Gastrocnemius medialis (tissue), 4 donors: ENCODE measurements at places on chromosomes 4 and X. TPM values are rescaled to one million over a fixed set of nuclear protein-coding genes. Genes with fewer than 3 reads are reported as not detected.
A peak's percentile ranks its signal among the peaks of the same experiment; 100 is the strongest.

DNA sequence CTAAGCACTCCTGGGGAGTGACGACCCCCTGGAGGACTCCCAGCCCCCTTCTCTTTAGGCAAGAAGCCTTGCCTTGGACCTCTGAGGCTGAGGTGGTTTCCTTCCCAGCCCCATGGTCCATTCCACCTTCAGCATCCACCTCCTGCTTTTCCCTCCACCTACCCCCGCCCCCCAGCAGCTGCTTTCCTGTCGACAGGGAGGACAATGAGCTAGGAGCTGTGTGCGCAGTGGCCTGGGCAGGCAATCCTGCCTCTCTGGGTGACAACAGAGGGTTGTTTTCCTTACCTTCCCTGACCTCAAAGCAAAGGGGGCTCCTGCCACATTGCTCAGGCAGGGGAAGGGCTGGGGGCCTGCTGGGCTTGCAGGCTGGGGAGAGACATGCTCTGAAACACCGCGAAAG, 123.5 kb downstream of the BCOR start:
- no peaks in the 10 kb centered on the region for H3K27me3 ChIP-seq
- no peak overlapping the region for H3K27ac ChIP-seq
- no peak overlapping the region for H3K4me3 ChIP-seq
- H3K4me1 ChIP-seq = no peaks in the 10 kb centered on the region
- DNase-seq = no peak

DNA sequence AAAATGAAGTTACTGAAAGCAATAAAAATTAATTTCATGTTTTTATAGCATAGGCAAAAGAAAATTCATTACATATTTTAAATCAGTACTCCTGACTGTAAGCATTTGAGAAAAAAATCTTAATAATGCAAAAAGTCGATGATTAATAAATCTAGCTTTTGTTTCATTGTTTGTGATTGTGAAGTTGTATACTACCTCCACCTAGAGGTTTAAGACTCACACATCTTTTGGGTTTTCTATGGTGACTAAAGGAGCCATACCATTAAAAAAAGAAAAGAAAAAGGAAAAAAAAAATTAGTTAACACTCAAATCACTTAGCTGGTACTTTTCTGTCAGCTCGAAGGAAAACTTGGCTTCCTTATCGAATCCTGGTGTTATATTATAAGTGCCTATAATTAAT, 2.0 kb downstream of the GABRA2 start:
- DNase-seq = no peak
- peaks cover 7% of the 10 kb centered on the region for H3K4me1 ChIP-seq
- no peak overlapping the region for H3K4me3 ChIP-seq
- no peak overlapping the region for H3K27ac ChIP-seq

DNA sequence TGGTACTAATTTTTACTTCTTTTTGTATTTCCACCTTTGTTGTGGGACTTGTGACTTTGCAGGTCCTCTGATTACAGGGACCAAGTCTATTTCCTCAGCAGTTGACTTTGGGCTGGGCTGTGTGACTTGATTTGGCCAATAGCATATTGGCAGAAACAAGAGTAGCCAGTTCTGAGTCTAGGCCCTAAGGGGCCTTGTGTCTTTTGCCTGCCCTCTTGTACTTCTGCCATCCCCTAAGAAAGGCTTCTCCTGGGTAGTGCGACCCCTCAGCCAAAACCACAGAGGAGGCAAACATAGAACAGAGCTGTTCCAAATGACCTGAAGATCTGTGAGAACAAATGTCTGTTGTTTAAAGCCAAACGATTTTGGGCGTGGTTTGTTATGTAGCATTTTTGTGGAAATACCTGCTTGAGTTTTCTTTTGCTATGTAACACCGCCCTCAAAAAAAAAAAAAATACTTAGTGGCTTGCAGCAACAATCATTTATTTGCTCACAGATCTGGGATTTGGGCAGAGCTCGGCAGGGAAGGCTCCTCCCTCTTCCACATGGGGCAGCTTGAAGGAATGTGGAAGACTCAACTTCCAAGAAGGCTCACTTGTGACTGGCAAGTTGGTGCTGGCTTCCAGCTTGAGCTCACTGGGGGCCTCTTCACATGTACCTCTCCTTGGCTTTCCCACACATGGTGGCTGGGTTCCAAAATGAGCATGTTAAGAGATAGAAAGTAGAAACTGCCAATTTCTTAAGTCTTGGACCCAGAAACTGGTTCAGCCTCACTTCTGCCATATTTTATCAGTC, 423.0 kb upstream of the CNKSR2 start:
- no peak overlapping the region for H3K4me3 ChIP-seq
- H3K4me1 ChIP-seq = no peaks in the 10 kb centered on the region
- H3K27me3 ChIP-seq = no peaks in the 10 kb centered on the region
- H3K36me3 ChIP-seq = no peaks in the 10 kb centered on the region
- DNase-seq = no peak
- H3K27ac ChIP-seq = no peak overlapping the region

DNA sequence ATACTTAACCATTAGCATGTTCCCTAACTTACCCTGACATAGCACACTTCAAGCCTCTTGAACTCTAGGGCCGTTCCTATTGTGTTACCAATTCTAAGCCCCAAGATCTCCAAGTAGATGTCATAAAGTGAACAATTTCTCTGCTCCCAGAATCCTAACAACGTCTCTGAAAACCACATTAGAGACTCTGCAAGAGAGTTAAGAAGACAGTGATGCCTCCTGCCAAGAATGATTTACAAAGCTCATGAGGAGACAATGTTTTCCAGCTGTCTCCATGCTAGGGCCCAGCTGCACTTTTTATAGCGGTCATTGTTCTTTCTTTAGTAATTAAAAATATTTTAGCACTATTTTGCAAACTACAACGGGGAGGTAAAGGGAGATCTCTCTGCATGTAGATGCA, 358.4 kb downstream of the PPP3CA start:
- no peak overlapping the region for H3K27ac ChIP-seq
- no peak overlapping the region for H3K4me3 ChIP-seq
- DNase-seq = no peak
- no peaks in the 10 kb centered on the region for H3K36me3 ChIP-seq
- H3K27me3 ChIP-seq = no peaks in the 10 kb centered on the region

- DNase-seq = no peak
- H3K4me1 ChIP-seq = no peaks in the 10 kb centered on the region
- no peaks in the 10 kb centered on the region for H3K27me3 ChIP-seq
- H3K36me3 ChIP-seq = no peaks in the 10 kb centered on the region
Measured at GRCh38 chr4:40575846-40576245, 53.8 kb downstream of the RBM47 start.

DNA sequence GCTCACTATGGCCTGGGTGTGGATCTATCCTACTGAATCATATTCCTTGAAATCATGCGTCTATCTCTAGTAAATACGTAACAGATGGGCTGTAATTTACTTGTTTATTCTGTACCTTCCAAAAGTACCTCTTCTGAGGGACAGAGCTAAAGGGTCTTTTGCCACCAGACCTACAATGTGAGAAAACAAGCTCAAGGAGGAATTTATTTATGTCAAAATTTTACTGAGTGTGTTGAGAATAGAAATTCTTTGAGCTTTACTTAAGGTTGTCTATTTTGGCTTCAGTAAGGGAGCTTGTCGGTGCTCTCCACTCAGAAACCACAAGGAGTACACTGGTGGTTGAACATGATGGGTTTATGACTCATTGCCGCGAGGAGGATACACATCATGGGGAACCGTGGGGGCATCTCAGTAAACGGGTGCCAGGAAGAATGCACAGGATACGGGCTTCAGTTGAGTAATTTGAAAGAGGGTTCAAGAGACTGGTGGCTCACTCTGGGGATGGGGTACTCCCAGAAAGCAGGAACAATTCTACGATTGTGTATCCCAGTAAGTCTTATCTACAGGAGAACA, 3.0 kb downstream of the ANK2 start:
- peaks cover 13% of the 10 kb centered on the region for H3K4me1 ChIP-seq
- H3K36me3 ChIP-seq = no peaks in the 10 kb centered on the region
- no peaks in the 10 kb centered on the region for H3K27me3 ChIP-seq
- H3K27ac ChIP-seq = no peak overlapping the region
- H3K4me3 ChIP-seq = no peak overlapping the region

DNA sequence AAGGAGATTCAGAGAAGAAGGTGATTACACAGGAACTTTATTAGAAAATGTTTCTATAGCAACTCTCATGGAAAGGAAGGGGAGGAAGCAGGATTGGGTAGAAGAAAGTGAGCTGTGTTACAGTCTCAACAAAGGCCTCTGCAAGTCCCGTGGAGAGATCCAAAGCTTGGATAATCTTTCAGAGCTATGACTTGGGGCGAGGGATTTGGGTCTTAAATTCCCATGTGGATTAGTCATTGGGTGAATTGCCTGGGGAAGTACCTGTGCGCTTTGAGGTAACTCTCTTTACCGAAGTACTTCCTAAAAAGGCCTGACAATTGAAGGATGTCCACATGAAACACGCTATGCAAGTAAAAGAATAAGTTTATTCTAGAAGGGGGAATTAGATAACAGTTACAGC, 133.8 kb upstream of the ANKRD50 start:
- DNase-seq = no peak
- no peaks in the 10 kb centered on the region for H3K27me3 ChIP-seq
- no peaks in the 10 kb centered on the region for H3K36me3 ChIP-seq
- H3K4me1 ChIP-seq = no peaks in the 10 kb centered on the region

DNA sequence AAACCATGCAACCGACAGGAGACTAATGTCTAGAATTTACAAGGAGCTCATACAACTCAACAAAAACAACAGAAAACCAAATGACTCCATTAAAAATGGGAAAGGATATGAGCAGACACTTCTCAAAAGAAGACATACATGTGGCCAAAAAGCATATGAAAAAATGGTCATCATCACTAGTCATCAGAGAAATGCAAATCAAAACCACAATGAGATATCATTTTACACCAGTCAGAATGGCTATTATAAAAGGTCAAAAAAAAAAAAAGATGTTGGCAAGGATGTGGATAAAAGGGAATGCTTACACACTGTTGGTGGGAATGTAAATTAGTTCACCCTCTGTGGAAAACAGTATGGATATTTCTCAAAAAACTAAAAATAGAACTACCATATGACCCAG, 50.5 kb upstream of the CHRDL1 start:
- no peaks in the 10 kb centered on the region for H3K36me3 ChIP-seq
- DNase-seq = no peak
- H3K4me3 ChIP-seq = no peak overlapping the region
- no peak overlapping the region for H3K27ac ChIP-seq
- no peaks in the 10 kb centered on the region for H3K4me1 ChIP-seq

GRCh38 chr4:13921805-13922204, 294.3 kb upstream of the BOD1L1 start:
- H3K36me3 ChIP-seq = no peaks in the 10 kb centered on the region
- H3K4me1 ChIP-seq = no peaks in the 10 kb centered on the region
- no peak for DNase-seq
- H3K4me3 ChIP-seq = no peak overlapping the region
- H3K27ac ChIP-seq = no peak overlapping the region

GRCh38 chr4:1050486-1051213, 39.2 kb downstream of the FGFRL1 start:
- no peak overlapping the region for H3K4me3 ChIP-seq
- H3K27me3 ChIP-seq = peaks cover 76% of the 10 kb centered on the region
- no peak overlapping the region for H3K27ac ChIP-seq
- no peak for DNase-seq
- no peaks in the 10 kb centered on the region for H3K36me3 ChIP-seq

- no peaks in the 10 kb centered on the region for H3K4me1 ChIP-seq
- peak overlapping the region; percentile 31 for H3K4me3 ChIP-seq
- no peaks in the 10 kb centered on the region for H3K36me3 ChIP-seq
- H3K27me3 ChIP-seq = peaks cover 7% of the 10 kb centered on the region
- no peak for DNase-seq
Measured at GRCh38 chrX:53049127-53049517, 533 bp downstream of the GPR173 start.

DNA sequence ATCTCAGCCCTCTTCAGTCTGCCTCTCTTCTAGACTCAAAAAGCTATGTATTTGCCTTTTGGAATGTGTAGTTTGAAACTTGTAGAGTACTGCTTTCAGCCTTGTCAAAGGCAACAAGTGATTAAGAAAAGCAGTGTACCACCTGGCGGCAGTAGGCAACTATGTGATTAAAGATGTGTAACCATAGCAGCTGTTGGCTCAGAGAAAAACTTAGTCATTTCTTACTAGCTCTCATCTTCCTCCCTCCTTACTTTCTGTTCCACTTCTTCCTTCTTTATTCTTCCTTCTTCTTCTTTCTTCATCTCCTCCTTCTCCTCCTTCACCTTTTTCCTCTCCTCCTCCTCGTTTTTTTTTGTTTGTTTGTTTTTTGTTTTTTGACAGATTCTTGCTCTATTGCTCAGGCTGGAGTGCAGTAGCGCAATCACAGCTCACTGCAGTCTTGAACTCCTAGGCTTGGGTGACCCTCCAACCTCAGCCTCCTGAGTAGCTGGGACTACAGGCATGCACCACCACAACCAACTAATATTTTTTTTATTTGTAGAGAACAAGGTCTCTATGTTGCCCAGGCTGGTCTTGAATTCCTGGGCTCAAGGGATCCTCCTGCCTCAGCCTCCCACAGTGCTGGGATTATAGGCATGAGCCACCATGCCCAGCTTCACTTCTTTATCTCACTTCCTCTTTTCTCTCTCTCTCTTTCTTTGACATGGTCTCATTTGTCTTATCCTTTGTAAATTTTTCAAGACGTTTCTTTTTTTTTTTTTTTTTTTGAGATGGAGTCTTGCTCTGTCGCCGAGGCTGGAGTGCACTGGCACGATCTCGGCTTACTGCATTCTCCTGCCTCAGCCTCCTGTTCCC, 32.6 kb downstream of the ABHD18 start:
- H3K36me3 ChIP-seq = no peaks in the 10 kb centered on the region
- H3K27me3 ChIP-seq = no peaks in the 10 kb centered on the region
- no peak for DNase-seq
- no peaks in the 10 kb centered on the region for H3K4me1 ChIP-seq
- no peak overlapping the region for H3K27ac ChIP-seq

DNA sequence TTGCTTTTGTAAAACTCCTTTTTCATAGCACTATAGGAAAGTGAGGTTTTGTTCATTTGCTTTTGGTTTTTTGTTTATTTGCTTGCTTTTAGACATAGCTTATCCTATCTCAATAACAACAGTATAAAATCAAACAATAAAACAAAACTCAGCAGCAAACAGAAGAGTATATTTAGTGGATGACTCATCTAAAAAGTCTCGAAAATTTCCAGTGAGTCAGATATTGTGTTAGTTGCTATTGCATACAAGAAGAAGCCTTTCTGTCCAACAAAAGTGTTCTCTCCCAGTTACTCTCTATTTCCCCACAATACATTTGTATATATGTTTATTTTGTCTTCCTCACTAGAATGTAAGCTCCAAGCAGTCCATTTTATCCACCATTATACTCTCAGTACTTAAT, 36.0 kb upstream of the NPNT start:
- H3K27me3 ChIP-seq = no peaks in the 10 kb centered on the region
- no peak for DNase-seq
- no peaks in the 10 kb centered on the region for H3K4me1 ChIP-seq

The FHDC1 gene
- total RNA-seq = 0.41 TPM

The USP26 gene
- total RNA-seq = not detected

The CLCN5 gene
- 6.6 TPM for total RNA-seq

The LRIT3 gene
- 0.25 TPM for total RNA-seq

The ATP10D gene
- 2.8 TPM for total RNA-seq

The FAM47A gene
- not detected for total RNA-seq

The PAGE4 gene
- not detected for total RNA-seq

The PSAPL1 gene
- total RNA-seq = not detected

The CSAG2 gene
- not detected for total RNA-seq

The FREM3 gene
- total RNA-seq = not detected

The FSTL5 gene
- total RNA-seq = not detected

The TMPRSS11D gene
- total RNA-seq = not detected

The TAF7L gene
- total RNA-seq = not detected

The PASD1 gene
- total RNA-seq = not detected

The ADGRG4 gene
- total RNA-seq = not detected

The KLHL34 gene
- 4.1 TPM for total RNA-seq
